Dorsolateral prefrontal cortex (tissue), 122 donors: ENCODE measurements at places on chromosomes 16 and 17.

GRCh38 chr17:38587947-38588787 is 17.6 kb downstream of the SRCIN1 start:
- DNase-seq, result no peak

- no peak for DNase-seq
Measured at GRCh38 chr16:85355515-85355837, 243.2 kb upstream of the CIBAR2 start.

GRCh38 chr16:47019568-47019967 is 46.1 kb upstream of the DNAJA2 start:
- DNase-seq, result no peak

- DNase-seq, result no peak
Measured at GRCh38 chr16:56961386-56961785, 364 bp upstream of the CETP start.

GRCh38 chr16:85250147-85250463 is 137.8 kb upstream of the CIBAR2 start:
- DNase-seq, result no peak

- DNase-seq, result no peak
Measured at GRCh38 chr16:3030222-3031212, 6.2 kb downstream of the BICDL2 start.

- DNase-seq, result no peak
Measured at GRCh38 chr17:34318474-34318873, 761 bp upstream of the CCL8 start.

- DNase-seq, result no peak
Measured at GRCh38 chr17:59638553-59638952, 18.9 kb downstream of the CLTC start.

- DNase-seq, result no peak
Measured at GRCh38 chr17:19703106-19703827, 13.1 kb downstream of the SLC47A2 start.

GRCh38 chr16:89201439-89202377 is 1.4 kb upstream of the SLC22A31 start:
- no peak for DNase-seq

DNA sequence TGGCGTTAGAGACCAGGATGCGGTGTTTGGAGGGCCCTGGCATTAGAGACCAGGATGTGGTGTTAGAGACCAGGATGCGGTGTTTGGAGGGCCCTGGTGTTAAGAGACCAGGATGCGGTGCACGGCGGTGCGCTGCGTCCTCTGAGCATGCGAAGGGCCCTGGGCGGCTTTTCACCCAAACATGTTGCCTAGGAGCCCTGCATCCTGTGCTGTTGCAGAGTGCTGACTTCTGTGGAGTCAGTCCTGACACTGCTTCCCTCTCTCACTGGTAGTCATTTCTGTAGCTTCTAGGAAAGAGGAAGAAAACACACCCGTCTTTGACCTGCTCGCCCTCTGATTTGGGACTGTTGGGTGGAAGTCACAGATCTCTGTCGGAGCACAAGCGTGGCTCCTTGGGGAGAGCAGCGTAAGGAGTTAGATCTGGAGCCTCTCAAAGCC is 141.2 kb downstream of the LAT start:
- no peak for DNase-seq

- no peak for DNase-seq
Measured at GRCh38 chr16:47848421-47849109, 307.2 kb downstream of the ABCC12 start.

- no peak for DNase-seq
Measured at GRCh38 chr17:55454906-55455474, 33.4 kb upstream of the MMD start.

DNA sequence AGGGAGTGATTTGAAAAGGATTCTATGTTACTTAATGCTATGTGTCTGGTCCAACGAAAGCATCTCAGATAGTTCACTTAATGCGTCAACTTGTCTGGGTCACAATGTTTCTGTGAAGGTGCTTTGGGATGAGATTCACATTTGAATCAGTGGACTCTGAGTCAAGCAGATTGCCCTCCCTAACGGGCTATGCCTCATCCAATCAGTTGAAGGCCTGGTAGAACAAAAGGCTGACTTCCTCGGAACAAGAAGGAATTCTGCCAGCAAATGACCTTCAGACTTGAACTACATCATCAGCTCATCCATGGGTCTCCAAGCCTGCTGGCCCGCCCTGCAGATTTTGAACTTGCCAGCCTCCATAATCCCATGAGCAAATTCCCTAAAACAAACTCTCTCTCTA is 15.2 kb downstream of the EMP2 start:
- DNase-seq, result no peak

DNA sequence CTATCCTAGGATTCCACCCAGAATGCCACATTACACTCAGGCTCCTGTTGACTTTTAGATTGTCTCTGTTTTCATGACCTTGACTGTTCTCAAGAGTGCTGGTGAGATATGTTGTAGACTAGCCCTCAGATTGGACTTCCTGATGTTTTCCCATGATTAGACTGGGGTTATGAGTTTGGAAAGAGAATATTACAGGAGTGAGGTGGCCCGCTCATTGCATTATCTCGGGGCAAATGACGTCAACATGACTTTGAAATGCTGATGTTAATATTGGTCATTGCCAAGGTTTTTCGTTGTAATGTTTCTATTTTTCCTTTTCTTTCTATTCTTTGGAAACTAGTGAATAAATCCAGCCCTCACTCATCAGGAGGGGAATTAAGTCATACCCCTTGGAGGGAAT is 355.7 kb upstream of the MON1B start:
- DNase-seq, result no peak

DNA sequence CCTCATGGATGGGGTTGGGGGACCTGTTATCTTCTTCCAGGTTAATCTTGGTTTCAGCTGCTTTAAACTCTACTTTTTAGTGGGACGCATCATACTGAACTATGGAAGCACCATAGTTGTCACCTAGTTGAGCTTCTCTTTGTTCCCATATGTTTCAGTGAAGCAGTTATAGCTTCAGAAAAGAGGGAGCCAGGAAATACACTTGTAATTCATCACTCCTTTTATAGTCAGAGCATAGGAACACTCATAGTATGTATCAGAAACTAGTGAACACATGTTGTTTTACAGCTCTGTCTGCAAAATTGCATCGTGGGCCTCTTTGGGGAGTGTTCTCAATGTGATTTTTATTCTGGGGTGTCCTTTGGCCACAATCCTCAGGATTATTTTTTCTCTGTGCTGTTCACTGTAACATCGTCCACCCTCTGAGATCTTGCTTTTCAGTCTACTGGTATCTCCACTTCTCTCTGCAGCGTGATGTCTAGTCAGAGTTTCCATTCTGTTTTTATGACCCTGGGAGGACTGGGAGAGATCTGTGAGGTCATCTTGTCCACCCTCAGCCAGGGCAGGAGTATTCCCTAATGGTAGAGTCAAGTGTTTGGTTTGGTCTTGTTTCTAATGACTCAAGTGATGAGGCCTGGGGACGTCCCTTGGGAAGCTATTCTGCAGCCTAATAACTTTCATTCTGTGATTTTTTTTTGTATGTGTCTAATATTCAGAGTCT is 585.4 kb downstream of the WWOX start:
- no peak for DNase-seq

GRCh38 chr17:82780971-82781893 is 29.4 kb downstream of the TBCD start:
- DNase-seq, result no peak

DNA sequence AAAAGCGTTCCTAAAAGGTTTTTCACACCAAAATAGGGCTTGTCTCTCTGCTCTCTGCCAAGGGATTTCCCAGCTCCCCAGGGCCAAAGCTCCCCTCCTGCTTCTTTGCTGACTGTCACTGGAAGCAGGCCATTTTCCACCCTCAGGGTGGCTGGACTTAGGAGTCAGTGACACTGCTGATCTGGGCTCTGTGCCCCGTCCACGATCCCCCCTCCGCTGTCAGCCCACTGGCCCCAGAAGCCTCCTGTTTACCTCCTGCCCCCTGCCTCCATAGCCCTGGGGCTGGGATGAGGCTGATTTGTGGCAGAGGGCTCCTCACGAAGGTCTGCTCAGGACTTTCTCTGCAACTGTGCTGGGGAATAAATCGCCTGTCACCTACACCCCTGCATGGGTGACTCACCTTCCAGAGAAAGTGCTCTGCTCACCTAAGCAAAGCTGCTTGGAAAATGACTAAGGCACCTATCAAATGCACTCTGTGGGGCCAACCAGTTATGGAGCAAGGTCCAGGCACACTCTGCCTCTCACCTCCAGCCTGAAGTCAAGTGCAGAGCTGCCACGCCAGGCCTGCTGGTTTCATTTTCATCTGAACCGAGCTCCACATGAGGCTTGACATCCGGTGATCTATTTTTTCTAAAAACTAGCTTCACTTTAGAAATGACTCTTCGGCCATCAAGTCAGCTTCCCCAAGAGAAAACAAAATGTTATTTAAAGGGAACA is 4.9 kb downstream of the MAP3K14 start:
- DNase-seq, result no peak

GRCh38 chr17:63246344-63246743 is 199.8 kb downstream of the CYB561 start:
- DNase-seq, result no peak

- no peak for DNase-seq
Measured at GRCh38 chr16:76121636-76122035, 155.6 kb upstream of the CNTNAP4 start.

- DNase-seq, result no peak
Measured at GRCh38 chr17:20114466-20114865, 105.3 kb downstream of the SPECC1 start.

GRCh38 chr16:48605518-48606110 is 4.4 kb downstream of the N4BP1 start:
- DNase-seq, result no peak

- no peak for DNase-seq
Measured at GRCh38 chr16:13968835-13969234, 48.9 kb downstream of the ERCC4 start.

DNA sequence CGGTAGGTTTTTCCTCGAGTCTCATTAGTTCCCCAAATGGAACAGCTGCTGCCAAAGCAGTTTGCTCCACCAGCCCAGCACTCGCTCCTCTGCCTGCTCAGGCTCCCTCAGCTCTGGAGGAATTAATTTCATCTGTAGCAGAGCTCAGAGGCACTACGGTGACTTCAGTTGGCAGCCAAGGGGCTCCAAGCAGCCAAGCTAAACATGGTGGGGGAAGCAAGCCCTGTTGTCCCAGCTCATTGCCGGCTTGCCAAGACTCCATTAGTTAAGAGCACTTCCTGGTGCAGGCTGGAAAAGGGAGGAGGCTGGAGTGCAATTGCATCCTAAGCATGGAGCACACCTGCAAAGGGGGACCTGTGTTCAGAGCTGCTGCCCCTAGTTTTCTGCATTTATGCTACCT is 78.7 kb upstream of the GPRC5B start:
- no peak for DNase-seq

- no peak for DNase-seq
Measured at GRCh38 chr17:73733517-73733916, 89.3 kb upstream of the SDK2 start.

DNA sequence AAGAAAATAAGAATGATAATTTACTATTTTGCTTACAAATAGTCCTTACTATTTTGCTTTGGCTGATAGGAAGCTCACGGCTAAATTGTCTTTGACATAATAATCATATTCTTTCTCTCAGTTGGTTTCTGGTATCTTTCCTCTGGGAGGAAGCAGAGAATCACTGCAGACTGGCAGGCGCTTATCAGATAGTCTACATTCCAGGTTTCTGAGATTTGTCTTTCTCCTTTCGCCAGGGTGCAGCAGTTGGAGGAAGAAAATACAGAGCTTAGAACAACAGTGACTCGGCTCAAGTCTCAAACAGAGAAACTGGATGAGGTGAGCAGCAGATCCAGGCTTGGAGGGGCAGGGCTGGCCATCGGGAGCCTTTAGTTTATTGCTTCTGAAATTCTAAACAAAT is 136.1 kb downstream of the RAB11FIP4 start:
- no peak for DNase-seq

- no peak for DNase-seq
Measured at GRCh38 chr16:13146829-13147228, 245.4 kb downstream of the SHISA9 start.

GRCh38 chr16:57178196-57178595 is 7.6 kb downstream of the PSME3IP1 start:
- no peak for DNase-seq

GRCh38 chr16:63752347-63752746 is 1369.5 kb downstream of the CDH11 start:
- no peak for DNase-seq

DNA sequence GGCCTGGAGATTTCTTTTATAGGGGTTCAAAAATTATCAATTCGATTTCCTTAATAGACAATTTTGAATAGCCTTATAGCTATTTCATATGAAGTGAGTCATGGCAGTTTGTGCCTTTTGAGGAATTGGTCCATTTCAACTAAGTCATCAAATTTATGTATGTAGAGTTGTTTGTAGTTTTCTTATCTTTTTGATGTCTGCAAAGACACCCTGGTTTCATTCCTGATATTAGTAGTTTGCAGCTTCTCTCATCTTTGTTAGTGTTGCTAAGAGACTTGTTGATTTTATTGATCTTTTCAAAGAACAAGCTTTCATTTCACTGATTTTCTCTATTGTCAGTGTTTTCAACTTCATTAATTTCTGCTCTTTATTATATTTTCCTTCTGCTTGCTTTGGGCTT is 44.2 kb downstream of the N4BP1 start:
- DNase-seq, result no peak

DNA sequence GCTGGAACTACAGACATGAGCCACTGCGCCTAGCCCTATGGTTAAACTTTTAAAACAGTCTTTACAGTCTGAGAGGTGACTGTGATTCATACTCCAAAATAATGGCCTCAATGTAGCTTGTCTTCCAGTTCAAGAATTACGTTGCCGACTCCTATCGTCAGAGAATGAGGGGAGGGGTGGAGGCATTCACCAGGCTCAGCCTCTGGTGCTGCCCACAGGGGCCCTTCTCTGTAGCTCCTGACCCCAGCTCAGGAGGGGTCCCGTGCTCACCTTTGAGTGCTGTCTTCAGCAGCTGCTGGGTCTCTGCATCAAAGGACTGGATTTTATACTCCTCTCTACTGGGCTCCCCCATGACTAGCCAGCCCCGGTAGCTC is 1.2 kb downstream of the MIF4GD start:
- DNase-seq, result no peak

GRCh38 chr17:78818152-78818846 is 22.3 kb downstream of the USP36 start:
- DNase-seq, result no peak

DNA sequence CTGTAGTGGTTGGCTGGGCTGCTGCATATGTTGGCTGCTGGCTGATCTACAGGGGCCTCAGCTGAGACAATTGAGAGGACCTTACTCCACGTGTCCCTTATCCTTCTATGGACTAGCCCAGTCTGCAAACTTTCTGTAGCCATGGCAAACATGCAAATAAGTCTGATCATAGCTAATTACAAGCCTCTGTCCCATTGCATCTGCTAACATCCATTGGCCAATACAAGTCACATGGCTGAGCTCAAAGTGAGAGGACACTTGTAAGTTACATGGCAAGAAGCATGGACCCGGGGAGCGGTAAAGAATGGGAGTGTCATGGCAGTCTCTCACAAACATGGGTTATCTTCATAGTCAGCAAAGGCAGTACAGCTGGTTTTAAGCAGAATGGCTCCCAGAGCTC is 11.6 kb upstream of the IL4R start:
- no peak for DNase-seq

DNA sequence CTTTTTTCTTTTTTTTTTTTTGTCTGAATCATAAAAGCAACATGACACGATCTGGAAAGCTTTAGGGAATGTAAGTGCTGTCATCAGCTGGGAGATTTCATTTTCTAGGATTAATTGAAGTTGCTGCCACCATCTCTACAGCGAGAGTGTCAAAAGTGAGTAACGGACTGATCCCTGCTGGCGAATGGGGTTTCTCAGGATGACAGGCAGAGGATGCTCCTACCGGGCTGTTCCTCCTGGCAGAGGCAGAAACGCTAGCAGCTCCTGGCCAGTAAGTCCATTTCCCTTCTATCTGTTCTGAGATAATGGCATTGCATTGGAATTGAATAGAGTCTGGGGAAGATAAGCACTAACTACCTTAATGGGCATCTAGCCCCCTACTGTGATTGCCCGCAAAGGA is 80.5 kb upstream of the KIFC3 start:
- no peak for DNase-seq
